Omental fat pad (tissue), 4 donors: ENCODE measurements at places on chromosomes 6 and 20.

DNA sequence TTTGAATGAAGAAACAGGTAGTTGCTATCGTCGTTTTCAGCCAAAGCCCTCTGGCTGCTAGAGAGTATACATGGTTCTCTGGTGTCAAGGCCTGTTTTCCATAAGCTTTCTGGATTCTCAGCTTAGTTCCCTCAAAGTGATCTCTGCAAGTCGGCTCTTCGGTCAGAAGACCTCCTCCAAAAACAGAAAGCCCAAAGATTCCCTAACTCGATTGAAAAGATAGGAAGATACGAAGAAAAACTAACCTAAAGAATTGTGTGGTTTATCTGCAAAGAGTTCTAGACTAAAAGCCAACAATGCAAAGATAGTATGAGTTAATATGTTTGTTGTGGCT lies 545 bp upstream of the ASCC3 start:
- DNase-seq, result no peak

DNA sequence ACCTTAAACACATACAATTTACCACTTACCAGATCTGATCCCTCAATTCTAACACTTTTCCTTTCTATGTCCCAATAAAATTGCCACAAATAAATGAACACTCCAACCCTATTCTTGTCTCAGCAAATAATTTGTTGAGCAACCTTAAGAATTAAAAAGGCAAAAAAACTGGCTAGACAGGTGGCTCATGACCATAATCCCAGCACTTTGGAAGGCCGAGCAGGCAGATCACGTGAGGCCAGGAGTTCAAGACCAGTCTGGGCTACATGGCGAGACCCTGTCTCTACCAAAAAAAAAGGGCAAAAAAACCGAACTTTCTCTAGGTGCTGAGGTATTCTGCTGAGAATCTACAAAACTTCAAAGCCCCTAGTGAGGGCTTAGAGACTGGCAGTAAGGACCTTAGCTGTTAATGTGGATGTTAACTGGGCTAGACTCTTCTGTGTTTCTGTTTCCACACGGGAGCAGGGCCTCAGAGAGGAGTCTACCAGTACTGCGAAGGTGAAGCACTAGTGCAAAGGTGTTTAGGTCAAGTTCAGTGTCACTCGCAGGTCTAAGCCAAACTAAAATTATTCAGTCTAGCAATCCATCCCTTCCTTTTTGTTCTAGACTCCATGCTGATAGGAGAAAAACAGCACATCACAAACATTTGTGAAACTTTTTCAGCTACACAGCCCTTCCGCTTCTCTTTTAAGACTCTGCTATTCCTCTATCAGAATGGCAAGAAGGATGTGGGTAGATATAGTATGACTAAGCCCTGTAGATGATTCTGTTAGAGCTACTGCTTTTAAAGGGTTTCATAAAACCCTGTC lies 2.6 kb downstream of the FASTKD5 start:
- DNase-seq, result no peak

- no peak for DNase-seq
Observed at GRCh38 chr6:3139090-3139903, 18.0 kb downstream of the TUBB2A start.

DNA sequence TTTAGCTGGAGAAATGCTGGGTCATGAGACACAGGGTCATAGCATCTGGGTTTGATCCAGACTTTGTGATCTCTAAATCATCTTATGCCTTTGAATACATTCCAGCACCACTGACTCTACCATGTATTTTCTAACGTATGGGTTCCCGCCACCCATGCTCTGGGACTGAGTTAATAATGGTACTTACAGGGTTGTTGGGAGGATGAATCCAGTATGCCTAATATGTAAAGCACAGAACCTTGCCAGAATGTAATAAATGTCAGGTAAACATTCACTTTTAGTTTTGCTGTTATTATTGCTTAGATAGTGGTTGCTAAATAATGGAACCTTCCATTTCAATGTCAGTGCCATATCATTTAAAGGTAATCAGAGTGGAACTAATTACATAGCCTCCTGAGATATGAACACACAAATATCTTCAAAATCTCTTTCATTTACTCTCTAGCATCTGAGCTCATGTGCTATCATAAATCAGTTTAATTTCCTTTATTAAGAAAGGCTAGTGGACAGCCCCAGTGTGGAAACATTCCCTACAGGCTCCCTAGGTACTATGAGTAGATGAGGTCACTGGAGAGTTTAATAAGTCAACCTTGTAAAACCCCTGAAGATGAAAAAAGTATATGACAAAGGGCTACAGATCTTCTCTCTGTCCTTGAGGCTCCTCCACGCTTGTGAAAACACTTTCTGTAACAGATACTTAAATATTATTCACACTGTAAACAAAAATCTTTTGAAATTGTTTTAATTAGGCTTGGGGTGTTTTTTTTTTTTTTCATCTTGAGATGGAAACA lies 226.6 kb downstream of the ALDH8A1 start:
- DNase-seq, result no peak

DNA sequence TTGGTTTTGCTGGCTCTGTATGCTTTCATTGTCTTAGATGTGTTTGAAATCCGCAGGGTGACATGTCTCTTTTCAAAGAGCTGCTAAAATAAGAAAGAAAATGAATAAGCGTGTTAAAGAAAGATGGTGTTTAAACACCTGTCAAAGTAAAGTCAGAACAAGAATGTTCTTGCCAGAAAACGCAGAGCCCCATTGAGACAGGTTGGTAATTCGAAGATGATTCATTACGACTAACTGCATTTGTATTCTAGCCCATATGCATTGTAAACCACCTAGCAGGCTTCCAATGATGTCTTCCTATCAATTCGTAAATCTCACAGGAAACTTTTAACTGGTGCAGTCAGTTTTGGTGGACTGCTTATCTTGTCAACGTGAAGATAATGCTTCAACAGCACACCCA lies 16.8 kb downstream of the PHACTR2 start:
- no peak for DNase-seq

- DNase-seq, result no peak
Observed at GRCh38 chr6:126055449-126055848, 69.1 kb downstream of the TRMT11 start.

DNA sequence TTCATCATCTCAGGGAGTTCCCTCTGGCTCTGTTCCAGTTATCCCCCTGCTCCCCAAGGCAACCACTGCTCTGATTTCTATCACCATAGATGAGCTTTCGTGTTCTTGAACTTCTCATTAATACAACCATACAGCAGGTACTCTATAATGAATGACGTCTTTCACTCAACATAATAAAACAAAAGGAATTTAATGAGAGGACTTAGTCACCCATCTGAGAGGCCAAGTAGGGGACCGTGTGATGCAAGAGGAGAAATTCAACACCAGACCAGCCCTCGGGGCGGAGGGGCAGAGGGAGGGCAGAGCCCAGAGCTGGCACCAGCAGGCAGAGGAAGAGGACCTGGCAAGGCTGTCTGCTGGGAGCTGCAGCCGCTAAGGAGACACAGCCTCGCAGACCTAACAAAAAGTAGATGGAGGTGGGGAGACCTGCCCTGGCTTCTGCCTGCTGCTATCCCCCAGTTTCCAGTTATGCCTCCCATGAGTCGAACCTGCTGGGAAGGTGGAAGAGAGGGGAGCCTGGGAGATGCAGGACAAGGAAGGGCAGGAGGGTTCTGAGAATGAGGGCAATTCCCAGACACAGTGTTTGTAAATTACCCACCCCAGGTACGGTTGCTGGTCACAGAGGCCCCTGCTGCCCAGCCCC lies 13.8 kb downstream of the CCN5 start:
- no peak for DNase-seq

DNA sequence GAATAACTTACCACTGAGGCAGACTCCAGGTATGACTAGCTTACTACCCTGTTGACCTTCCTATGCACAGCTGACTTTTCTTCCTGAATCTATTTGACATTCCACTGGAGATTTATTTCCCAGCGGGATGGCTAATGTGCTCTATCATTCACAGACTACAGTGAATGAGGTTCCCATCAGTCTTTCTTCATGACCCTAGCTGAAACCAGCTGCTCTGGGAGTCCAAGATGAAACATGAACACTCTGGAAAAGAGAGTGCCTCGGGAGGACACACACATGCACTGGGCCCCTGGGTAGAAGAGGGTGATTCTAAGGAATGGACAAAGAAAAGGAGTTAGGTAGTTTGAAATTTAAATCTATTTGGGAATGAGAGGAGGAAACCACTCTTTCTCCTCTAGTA lies 82.6 kb upstream of the DST start:
- DNase-seq, result no peak
